GM13976 (cell line): ENCODE measurements at places on chromosomes 11 and 22.

- DNase-seq, result no peak
Measured at GRCh38 chr22:42648017-42648367, 1.2 kb downstream of the CYB5R3 start.

- DNase-seq, result no peak
Measured at GRCh38 chr11:70948855-70949531, 303.4 kb downstream of the SHANK2 start.

DNA sequence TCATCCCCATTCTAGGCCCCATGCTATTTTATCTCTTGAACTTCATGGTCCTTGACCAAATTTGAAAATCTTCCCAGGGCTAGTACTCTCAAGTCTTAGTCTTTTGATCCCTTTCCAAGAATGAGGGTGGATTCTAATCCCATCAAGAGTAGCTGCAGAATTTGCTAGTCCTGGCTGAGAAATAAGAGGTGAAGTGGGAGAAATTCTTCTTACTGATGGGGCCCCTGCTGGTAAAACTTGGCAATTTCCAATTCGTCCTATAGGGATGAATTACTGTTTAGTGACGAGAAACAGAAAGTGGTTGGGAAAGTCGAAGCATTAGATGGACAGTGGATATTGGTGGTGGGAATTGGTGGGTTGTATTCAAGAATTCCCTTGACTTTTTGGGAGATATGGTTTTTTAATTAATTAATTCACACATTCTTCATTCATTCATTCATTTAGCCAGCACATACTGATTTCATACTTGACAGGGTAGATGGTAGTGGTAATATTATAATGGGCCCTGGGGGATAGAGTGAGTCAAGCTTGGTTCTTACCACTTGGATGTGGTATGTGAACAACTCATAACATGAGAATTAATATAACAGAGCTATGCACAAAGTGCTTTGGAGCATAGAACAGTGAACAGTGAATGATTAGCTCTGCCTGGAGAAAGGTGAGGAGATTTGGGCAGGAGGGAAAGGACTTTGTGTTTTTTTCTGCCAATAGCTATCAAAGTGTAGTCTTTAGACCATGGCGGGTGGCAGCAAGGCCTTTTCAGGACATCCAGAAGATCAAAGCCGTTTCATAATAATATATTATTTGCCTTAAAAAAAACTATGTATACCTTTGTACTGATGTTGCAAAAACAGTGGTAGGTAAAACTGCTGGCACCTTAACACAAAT is 103.8 kb downstream of the STIM1 start:
- no peak for DNase-seq

GRCh38 chr11:24082241-24082640 is 414.6 kb upstream of the LUZP2 start:
- DNase-seq, result no peak

- no peak for DNase-seq
Measured at GRCh38 chr11:8281266-8281665, 17.6 kb upstream of the LMO1 start.

DNA sequence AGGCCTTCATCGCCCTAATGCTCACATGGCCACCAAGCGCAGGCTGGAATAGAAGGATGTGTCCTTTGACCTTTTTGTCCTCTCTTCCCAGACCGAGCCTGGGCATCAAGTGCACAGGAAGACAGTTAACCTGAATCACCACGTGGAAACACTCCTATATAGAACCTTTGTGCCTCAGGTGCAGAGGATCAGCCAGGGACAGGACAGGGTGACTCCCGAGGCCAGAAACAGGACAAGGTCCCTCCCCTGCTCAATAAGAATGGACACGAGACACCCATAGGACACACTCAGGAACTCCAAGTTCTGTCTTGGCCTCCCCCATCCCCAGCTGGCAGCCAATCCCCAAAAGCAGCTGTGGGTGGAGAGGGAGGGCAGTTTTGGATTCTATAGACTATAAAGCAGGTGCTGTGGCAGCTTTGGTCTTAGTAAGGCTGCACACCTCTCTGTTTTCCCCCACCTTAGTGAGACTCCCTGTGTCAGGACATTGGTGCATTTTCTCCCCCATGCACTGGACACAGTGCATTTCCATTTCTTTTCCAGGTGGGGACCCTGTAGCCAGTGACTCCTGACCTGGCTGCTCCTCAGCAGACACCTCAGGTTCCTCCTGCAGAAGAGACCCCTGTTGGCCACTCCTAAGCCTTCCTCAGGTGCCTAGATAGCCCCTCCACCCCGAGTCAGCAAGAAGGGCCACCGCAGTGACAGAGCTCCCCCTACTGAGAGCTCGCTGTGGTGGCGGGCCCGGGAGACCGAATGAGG is 43.6 kb upstream of the POU2AF1 start:
- peak; percentile 62 for DNase-seq

DNA sequence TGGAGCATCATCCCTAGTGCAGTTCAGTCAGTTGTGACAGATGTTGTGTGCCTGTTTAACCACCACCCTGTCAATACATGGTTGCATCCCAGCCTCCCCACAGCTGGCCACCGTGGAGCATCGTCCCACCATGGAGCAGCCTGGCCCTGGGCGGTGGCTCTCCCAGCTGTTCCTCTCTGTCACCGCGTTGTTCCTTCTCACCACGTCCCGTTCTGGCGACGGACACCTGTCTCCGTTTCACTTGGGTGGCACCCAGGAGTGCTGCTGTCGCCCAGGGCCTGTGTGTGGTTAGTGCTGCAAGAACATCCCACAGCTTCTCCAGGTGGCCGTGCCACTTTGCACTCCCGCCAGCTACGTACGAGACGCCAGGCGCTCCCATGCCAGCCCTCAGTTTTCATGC is 26.5 kb downstream of the MUC6 start:
- no peak for DNase-seq

- DNase-seq, result no peak
Measured at GRCh38 chr22:35131525-35132000, 65.6 kb downstream of the ISX start.

GRCh38 chr11:69433741-69434140 is 47.7 kb upstream of the LINC01488 start:
- no peak for DNase-seq

DNA sequence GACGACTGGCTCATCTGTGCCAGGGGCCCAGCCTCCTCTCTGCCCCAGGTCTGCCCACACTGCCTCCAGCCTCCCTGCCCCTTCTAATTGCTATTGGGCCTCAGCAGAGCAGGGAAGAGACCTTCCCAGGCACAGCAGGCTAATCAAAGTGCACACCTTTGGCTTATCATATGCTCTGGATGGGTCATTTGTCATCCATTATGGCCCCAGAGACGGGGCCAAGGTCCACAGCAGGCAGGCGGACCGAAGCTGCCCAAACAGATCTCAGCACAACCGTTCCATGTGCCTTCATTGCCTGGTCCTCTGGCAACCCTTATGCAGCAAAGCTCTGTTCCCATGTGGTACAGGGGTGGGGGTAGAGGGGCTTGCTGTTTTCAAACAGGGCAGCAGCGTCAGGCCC is 66.6 kb downstream of the TP53I11 start:
- DNase-seq, result no peak

DNA sequence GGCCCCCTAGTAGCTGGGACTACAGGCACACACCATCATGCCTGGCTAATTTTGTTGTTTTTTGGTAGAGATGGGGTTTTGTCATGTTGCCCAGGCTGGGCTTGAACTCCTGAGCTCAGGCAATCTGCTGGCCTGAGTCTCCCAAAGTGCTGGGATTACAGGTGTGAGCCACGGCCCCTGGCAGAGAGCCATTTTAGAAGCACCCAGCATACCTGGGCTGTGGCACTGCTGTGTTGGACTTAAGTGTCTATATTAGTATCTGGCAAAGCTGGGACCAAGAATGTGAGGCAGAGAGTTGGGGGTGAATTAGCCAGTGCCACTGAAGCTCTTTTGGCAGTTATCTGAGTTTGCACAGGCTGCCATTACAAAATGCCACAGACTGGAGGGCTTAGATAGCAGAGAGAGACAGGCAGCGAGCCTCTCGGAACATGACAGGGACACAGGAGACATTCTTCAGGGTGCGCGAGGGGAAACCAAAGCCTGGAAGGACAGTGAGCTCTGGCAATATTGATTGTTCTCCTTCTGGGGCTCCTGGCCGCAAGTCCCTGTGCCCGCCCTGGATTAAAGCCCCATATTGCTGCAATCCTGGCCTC is 87.7 kb upstream of the ALX4 start:
- DNase-seq, result no peak

GRCh38 chr22:36587289-36588154 is 58.6 kb upstream of the EIF3D start:
- no peak for DNase-seq

DNA sequence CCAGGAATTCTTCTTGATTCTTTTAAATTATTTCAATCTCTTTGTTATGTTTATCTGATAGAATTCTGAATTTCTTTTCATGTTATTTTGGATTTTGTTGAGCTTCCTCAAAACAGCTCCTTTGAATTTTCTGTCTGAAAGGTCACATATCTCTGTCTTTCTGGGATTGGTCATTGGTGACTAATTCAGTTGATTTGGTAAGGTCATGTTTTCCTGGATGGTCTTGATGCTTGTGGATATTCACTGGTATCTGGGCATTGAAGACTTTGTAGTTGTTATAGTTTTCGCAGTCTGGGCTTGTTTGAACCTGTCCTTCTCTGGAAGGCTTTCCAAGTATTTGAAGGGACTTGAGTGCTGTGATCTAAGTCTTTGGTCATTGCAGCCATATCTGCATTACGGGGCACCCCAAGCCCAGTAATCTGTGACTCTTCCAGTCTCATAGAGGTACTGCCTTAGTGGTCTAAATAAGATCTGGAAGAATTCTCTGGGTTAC is 18.9 kb upstream of the INSC start:
- no peak for DNase-seq

DNA sequence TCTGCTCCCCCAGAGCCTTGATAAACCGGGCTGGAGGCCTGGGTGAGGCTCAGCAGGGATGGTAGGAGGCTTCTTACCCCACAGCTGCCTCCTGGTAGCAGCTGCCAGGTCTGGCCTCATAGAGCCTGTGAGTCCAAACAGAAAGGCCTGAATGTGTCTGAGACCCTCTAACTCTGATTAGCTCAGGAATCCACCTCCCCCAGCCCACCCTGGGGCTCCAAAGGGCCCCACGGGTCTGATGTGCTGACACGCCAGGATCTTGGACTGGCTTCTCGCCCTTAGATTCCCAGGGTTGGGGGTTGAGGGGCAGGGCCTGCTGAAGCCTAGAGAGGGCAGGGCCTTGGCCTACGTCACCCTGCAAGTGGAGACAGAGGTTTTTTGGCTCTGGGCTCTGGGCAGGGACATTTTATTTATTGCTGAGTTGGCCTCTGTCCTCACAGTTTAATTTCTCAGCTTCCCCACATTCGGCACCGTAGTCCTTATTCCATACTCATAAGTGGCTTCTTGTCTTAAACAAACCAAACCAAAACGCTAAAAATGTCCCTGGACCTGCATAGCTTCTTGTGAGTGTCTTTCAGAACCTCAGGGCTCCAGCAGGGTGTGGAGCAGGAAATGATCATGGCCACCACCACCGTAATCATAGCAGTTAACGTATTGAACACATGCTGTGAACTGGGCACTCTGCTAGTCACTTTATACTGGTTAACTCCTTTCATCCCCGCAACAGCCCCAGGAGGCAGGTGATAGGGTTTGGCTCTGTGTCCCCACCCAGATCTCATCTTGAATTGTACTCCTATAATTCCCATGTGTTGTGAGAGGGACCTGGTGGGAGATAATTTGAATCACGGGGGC is 25.1 kb downstream of the KIAA1671 start:
- DNase-seq, result no peak
